ENCODE measurements at places on chromosomes 11 and 22.

DNA sequence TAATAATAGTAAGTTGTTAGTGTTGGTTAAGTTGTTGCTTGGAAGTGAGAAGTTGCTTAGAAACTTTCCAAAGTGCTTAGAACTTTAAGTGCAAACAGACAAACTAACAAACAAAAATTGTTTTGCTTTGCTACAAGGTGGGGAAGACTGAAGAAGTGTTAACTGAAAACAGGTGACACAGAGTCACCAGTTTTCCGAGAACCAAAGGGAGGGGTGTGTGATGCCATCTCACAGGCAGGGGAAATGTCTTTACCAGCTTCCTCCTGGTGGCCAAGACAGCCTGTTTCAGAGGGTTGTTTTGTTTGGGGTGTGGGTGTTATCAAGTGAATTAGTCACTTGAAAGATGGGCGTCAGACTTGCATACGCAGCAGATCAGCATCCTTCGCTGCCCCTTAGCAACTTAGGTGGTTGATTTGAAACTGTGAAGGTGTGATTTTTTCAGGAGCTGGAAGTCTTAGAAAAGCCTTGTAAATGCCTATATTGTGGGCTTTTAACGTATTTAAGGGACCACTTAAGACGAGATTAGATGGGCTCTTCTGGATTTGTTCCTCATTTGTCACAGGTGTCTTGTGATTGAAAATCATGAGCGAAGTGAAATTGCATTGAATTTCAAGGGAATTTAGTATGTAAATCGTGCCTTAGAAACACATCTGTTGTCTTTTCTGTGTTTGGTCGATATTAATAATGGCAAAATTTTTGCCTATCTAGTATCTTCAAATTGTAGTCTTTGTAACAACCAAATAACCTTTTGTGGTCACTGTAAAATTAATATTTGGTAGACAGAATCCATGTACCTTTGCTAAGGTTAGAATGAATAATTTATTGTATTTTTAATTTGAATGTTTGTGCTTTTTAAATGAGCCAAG lies 2.7 kb downstream of the NEAT1 start:
- no peak for DNase-seq

- no peak for DNase-seq
Observed at GRCh38 chr11:71244116-71244810, 8.1 kb downstream of the SHANK2 start.

DNA sequence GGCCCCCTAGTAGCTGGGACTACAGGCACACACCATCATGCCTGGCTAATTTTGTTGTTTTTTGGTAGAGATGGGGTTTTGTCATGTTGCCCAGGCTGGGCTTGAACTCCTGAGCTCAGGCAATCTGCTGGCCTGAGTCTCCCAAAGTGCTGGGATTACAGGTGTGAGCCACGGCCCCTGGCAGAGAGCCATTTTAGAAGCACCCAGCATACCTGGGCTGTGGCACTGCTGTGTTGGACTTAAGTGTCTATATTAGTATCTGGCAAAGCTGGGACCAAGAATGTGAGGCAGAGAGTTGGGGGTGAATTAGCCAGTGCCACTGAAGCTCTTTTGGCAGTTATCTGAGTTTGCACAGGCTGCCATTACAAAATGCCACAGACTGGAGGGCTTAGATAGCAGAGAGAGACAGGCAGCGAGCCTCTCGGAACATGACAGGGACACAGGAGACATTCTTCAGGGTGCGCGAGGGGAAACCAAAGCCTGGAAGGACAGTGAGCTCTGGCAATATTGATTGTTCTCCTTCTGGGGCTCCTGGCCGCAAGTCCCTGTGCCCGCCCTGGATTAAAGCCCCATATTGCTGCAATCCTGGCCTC lies 87.7 kb upstream of the ALX4 start:
- no peak for DNase-seq

GRCh38 chr11:69936771-69937170 lies 117.6 kb upstream of the FGF3 start:
- DNase-seq, result no peak

DNA sequence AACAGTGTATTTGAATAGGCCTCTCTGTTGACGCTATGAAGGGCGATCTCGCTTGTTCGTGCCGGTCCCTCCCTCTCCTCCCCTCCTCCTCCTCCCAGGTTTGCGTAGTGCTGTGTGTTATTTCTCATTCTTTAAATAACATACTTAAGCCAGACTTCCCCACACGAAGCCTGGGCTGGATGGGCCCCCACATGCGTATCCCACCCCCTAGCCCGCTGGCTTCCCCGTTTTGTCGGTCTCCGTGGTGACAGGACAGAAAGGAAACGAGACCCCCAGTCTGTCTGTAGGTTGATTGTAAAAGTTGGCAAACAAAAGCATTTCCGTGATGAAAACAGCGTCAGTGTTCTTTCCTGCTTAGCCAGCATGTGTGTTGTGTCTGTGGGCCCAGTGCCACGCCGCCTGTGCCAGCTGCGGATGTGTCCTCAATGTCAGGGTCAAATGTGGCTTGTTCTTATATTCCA lies 27.3 kb downstream of the FAM118A start:
- peak; percentile 63 for DNase-seq

- no peak for DNase-seq
Observed at GRCh38 chr22:40519284-40519947, 117.1 kb downstream of the MRTFA start.

- DNase-seq, result no peak
Observed at GRCh38 chr22:50101870-50102565, 12.2 kb downstream of the MOV10L1 start.

DNA sequence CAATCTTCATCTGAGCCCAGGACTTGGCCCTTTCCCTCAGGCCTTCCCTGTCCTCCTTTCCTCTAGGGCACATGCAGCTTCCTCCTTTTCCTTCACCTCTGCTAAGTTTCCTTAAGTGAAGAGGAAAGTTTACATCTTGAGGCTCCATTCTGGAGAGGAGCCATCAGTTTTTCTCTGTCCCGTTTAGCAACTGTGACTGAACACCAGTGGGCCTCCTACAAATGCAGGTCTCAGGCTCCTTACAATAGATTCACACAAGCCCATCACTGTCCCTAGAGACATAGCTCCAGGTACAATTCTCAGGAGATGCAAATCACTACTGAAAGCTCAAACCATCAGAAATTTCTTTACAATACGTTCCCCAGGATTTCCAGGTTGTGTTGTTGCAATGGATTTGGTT lies 23.3 kb upstream of the LYVE1 start:
- no peak for DNase-seq

- DNase-seq, result peak; percentile 82
Observed at GRCh38 chr11:64185175-64185692, 737 bp upstream of the STIP1 start.

GRCh38 chr11:20723366-20723765 lies 54.0 kb downstream of the NELL1 start:
- no peak for DNase-seq

GRCh38 chr11:93477684-93478234 lies 65.4 kb downstream of the SMCO4 start:
- peak; percentile 7 for DNase-seq

- no peak for DNase-seq
Observed at GRCh38 chr22:46728470-46728869, 9.6 kb downstream of the CERK start.

DNA sequence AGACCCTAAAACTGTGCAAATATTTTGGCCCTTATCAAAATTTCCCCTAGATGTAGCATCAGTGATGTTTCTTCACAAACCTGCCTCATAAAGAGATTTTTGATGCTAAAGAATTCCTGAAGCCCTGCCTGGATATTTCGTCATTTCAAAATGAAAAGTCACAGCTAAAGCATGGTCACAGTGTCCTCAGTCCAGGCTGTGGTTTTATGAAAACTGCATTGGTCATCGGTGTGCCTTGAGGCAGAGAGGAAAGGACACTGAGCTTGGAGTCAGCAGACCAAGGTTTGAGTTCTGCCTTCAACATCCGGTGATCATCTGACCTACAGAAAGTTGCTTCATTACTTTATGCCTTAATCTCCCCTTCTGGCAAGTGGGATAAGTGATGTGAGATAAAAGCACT lies 34.8 kb upstream of the ALKBH3 start:
- DNase-seq, result no peak

- DNase-seq, result no peak
Observed at GRCh38 chr11:6402561-6402981, 12.3 kb downstream of the SMPD1 start.

DNA sequence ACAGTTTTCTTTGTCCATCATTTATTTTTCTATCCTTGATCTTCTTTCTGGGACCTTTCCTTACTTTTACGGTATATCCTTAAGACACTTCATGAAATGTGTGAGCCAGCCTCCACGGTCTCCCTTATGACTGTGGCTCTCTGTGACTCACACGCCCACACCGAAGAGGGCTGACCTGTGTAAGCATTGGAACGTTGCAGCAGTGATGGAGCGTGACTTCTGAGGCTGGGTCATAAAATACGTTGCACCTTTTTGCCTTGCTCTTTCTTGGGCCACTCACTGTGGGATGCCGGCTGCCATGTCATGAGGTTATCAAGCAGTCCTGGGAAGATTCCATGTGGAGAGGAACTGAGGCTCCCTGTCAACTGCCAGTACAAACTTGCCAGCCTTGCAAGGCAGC lies 96.3 kb upstream of the RAB1B start:
- no peak for DNase-seq

- no peak for DNase-seq
Observed at GRCh38 chr11:10908215-10908951, 50.5 kb upstream of the ZBED5 start.

- no peak for DNase-seq
Observed at GRCh38 chr22:46074771-46075551, 75.4 kb upstream of the PPARA start.
